ENCODE measurements at places on chromosomes 3 and 15. TPM values are rescaled to one million over a fixed set of nuclear protein-coding genes. Genes with fewer than 3 reads are reported as not detected.

IRAK2 gene
- 4.7 TPM for total RNA-seq

C3orf52 gene
- total RNA-seq = 27.6 TPM

GRCh38 chr15:100099976-100100375 is 241.8 kb downstream of the ADAMTS17 start:
- no peak for DNase-seq

DNA sequence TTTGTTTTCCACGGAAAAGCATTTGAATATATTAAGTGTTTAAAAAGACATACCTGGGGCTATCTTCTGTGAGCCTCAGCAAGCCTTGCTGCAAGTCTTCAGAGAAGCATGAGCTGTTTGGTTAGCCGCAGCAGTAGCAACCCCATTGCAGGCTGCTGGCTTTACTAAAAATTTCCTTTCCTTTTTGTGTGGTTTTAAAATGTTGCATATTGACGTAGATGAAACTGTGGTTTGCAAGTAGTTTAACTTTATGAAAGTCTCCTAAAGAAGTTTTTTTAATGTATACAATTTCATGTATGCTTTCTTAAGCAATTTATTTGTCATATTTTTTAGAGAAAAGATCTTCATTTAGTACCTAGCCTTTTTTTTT is at the start of gene GPR171:
TSS of gene GPR171 (minus strand) at position 166 of the 370 bp plus-strand sequence. CDS start 3,830 bp downstream, outside the sequence.
- no peak for DNase-seq

- no peak for DNase-seq
Observed at GRCh38 chr3:108342837-108343486, 46.6 kb downstream of the HHLA2 start.

- no peak for DNase-seq
Observed at GRCh38 chr15:84973492-84974460, 7.9 kb upstream of the PDE8A start.

DNA sequence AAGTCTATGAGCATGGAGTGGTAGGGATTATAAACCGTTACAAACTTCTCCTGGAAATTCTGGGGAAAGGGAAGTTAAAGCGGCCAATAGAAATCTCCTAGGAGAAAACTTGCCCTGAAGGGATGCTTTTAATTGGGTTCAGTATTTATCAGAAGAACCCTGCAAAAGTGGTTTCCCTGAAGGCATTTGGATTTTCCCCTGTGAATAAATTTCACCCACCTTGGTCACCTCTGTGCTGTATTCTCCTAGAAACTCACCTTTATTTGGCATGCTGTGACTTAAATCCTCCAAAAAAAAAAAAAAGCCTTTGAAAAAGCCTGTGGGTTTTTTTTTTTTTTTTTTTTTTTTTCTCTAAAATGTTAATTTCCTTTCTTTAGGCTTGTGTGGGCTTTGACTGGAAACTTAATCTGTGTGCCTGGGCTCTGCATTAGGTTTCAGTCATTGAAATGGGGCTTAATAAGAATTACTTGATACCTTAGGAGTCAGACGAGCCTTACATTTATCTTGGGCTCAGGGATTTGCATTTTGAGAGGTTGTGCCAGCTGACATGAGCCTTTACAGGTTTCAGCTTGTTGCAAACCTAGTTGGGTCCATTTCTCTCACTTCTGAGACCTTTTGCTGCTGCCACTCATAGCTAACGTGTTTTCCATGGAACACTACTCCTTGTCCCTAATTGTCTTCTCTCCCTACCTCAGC is 22.0 kb downstream of the TGFBR2 start:
- DNase-seq = no peak
